K562 (cell line): ENCODE measurements at places on chromosomes 5 and 9. TPM values are rescaled to one million over a fixed set of nuclear protein-coding genes. Genes with fewer than 3 reads are reported as not detected.

The RALGDS gene
- total RNA-seq = 28.6 and 37.3 TPM in 2 replicates

GRCh38 chr5:173673295-173674101 lies 57.0 kb upstream of the BOD1 start:
- DNase-seq = no peak

DNA sequence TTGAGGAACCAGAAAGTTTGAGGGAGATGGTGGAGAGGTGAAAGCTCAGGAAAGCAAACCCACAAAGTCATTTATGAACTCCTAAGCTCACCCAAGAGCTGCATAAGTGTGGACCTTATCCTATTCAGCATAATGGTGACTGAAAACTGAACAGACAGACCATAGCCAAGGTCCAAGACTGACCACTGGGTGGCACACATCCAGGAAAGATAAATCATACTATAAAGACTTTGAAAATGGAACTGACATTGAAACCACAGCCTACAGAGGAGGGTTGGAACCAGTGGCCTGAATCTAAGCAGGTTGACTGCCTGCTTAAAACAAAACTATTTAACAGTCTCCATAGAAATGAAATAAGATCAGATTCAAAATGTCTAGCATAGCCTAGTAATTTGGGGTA lies 121.0 kb upstream of the RGS7BP start:
- DNase-seq = no peak

The OLFM1 gene
- total RNA-seq = not detected in 2 replicates

The TAF11L11 gene
- not detected in 2 replicates for total RNA-seq

GRCh38 chr5:95713960-95714710 lies 17.0 kb upstream of the RHOBTB3 start:
- DNase-seq = no peak

DNA sequence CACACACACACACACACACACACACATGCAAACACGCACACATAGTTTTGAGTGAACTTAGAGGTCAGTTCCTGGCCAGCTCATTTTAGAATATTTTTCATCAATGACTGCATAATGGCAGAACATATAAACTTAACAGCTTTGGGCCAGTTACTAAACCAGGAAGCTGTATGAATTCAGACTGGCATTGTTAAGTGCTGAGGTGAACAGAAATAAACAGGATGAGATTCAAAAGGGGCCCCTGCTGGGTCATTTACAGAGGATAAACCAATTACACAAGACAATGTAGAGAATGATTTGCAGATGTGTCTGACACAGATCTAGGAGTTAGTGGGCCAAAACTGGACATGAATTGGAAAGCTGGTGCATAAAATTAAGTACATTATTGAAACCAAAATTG lies 44.6 kb downstream of the MARCHF11 start:
- no peak for DNase-seq

DNA sequence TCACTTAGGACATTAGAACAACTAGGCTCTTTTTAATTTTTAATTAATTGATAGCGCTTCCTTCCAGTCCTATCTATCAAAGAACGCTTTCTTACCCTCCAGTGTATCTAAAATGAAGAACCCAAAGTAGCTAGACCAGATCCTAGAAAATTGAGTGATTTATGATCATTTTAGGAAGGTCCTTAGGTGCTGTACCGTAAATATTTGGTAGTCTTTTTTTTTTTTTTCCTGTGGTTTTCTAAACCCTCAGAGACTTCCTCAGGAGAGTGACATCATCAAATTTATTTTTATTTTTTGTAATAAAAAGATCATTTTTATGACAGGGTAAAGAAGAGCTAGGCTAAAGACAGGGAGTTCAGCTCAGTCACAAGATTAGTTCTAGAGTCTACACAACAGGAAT lies 197.4 kb downstream of the WDR70 start:
- no peak for DNase-seq
